Heart right ventricle (tissue), 16 donors: ENCODE measurements at places on chromosomes 2 and 18. TPM values are rescaled to one million over a fixed set of nuclear protein-coding genes. Genes with fewer than 3 reads are reported as not detected.

CD302 gene
- 14.5 TPM for total RNA-seq

GRCh38 chr2:96498021-96498431, 7.1 kb downstream of the NEURL3 start:
- DNase-seq, result no peak

DNA sequence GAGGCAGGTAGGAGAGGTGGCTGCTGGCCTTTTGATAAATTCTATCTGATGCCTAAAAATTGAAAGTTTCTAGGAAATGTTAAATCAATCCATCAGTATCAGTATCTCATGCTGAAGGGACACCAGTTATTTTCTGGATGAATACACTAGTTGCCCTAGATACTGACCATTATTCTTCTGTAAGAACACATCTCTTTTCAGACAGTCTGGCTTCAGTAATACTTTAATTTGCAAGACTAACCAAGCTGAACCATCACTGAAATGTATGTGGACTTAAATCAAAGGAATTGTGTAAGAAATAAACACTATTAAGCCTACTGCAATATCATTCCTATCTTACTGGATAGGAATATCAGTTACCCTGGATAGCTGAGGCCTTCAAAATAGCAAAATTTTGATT, 1546.3 kb downstream of the LRP1B start:
- DNase-seq, result no peak

- no peak for DNase-seq
Measured at GRCh38 chr2:16005816-16006536, 65.6 kb downstream of the MYCN start.

SIX3 gene
- total RNA-seq, result not detected

- no peak for DNase-seq
Measured at GRCh38 chr2:216436383-216436782, 24.1 kb downstream of the SMARCAL1 start.

DNA sequence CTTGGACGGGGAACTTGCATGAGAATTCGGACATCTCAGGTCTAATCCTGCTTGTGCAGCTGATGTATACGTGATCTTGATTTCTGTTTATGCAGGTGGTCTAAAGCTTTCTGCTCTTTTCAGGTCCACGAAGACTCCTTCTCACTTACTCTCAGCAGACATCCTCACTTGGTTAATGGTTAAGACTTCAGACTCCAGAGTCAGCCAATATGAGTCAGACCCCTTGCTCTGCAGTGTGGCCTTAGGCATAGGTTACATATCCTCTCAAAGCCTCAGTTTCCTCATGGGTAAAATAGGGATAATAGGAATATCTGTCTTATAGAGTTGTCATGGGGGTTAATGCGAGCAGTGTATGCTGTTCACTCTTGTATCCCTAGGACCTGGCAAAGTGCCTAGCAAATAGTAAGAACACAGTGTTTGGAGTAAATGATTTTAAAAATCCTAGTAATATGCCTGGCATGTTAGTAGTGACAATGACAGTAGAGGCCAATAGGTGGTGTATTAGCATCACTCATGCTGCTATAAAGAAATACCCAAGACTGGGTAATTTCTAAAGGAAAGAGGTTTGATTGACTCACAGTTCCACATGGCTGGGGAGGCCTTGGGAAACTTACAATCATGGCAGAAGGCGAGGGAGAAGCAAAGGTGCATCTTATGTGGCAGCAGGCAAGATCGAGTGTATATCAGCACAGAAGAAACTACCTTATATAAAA, 42.3 kb downstream of the XRCC5 start:
- no peak for DNase-seq

DNA sequence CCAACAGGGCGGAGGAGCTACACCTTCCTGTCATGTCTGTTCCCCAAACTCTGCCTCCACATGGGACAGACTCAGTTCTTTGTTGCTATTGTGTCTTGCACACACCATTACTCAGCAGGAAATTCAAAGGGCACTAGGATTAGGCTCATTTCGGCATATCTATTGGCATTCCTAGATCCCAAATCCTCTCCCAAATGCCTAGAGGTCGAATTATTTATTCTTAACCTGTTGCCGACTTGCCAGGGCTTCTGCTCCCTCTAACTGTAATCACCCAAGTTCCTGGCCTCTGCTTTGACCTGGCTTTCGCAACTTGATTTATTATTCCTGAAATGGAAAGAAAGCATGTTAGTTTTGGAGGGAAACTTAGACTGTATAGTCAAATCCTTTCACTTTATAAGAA, 67.8 kb upstream of the ST6GAL2 start:
- DNase-seq, result no peak

GRCh38 chr2:120515759-120516678, 170.1 kb downstream of the INHBB start:
- DNase-seq, result no peak

GRCh38 chr2:215811409-215812345, 201.7 kb downstream of the MREG start:
- no peak for DNase-seq

- DNase-seq, result no peak
Measured at GRCh38 chr18:73758446-73758845, 389.2 kb downstream of the FBXO15 start.

HTR2B gene
- 1.4 TPM for total RNA-seq

ACVR2A gene
- 14.3 TPM for total RNA-seq
